Activated naive CD8-positive, alpha-beta T cell treated with anti-CD3 and anti-CD28 coated beads for 36 hours (primary cell): ENCODE measurements at places on chromosomes 1 and 21. TPM values are rescaled to one million over a fixed set of nuclear protein-coding genes. Genes with fewer than 3 reads are reported as not detected.

DNA sequence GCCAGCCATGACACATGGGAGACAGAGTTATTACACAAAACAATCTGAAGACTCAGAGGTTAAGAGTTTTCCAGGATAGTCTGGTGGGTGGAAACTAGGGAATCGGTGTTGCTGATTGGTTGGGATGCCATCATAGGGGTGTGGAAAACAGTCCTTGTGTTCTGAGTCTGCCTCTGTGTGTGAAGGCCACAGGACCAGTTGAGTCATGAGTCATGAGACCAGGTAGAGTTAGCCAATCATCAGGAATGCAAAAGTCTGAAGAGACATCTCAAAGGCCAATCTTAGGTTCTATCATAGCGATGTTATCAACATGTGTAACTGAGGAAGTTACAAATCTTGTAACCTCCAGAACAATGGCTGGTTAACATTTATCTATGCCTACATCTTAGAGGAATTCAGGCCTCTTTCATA, 49.7 kb upstream of the NEK7 start:
- H3K36me3 ChIP-seq, result no peaks in the 10 kb centered on the region
- H3K4me1 ChIP-seq, result peaks cover 12% of the 10 kb centered on the region
- H3K27ac ChIP-seq, result no peak overlapping the region

GRCh38 chr1:229859026-229859425, 208.0 kb upstream of the GALNT2 start:
- peaks cover 11% of the 10 kb centered on the region for H3K4me1 ChIP-seq
- DNase-seq, result no peak
- no peaks in the 10 kb centered on the region for H3K36me3 ChIP-seq
- H3K27ac ChIP-seq, result no peak overlapping the region
- no peaks in the 10 kb centered on the region for H3K27me3 ChIP-seq

- peak overlapping the region; percentile 58 for H3K4me3 ChIP-seq
- peak overlapping the region; percentile 87 for H3K27ac ChIP-seq
- peak; percentile 79 for DNase-seq
- peaks cover 42% of the 10 kb centered on the region for H3K4me1 ChIP-seq
Observed at GRCh38 chr1:247407180-247407616, 8.8 kb upstream of the NLRP3 start.

- DNase-seq, result no peak
- H3K27ac ChIP-seq, result no peak overlapping the region
- no peak overlapping the region for H3K4me3 ChIP-seq
- H3K27me3 ChIP-seq, result no peaks in the 10 kb centered on the region
Observed at GRCh38 chr1:150836129-150836773, 28.2 kb upstream of the CTSK start.

GRCh38 chr1:6958407-6959030, 173.3 kb downstream of the CAMTA1 start:
- no peak for DNase-seq
- peaks cover 8% of the 10 kb centered on the region for H3K4me1 ChIP-seq
- no peak overlapping the region for H3K4me3 ChIP-seq
- H3K27ac ChIP-seq, result no peak overlapping the region
- peaks cover 19% of the 10 kb centered on the region for H3K27me3 ChIP-seq

DNA sequence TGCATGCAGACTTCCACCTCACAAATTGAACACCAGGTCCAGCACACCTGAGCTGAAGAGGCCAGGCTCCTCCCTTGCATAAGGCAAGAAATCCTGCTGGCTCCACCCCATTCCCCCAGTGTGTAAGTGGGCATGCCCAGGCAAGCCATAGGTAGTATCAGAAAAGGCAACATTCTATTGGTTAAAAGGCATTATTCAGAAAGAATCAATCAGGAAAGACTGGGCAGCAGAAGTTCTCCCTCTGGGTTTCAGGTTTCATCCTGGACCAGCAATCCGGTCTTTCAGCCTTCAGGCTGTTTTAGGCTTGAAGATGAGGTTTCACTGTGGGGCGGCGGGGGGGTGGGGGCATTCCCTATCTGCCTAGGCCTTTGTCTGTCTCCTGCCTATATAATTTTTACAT, 42.0 kb upstream of the LHX8 start:
- no peaks in the 10 kb centered on the region for H3K36me3 ChIP-seq
- no peaks in the 10 kb centered on the region for H3K27me3 ChIP-seq
- no peak for DNase-seq
- H3K27ac ChIP-seq, result no peak overlapping the region
- no peaks in the 10 kb centered on the region for H3K4me1 ChIP-seq

- no peaks in the 10 kb centered on the region for H3K4me1 ChIP-seq
- DNase-seq, result no peak
- no peak overlapping the region for H3K27ac ChIP-seq
Observed at GRCh38 chr1:2343023-2343935, 48.1 kb downstream of the MORN1 start.

DNA sequence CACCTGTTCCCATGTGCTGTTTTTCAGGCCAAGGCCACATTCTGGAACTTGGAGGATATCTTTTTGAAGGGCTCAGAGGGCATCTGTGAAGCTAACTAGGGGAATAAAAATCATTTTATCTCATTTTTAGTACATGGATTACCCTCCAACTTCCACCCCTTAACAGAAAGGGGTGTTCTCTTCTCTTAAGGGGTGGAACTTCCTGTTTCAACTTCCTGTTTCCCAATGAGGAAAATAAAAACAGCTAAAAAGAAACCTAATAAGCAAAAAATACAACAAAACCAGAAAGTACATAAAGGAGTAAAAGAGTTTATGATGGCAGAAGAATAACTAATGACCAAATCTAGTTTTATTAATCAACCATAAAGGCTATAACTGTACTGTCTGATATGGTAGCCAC, 24.8 kb upstream of the SLC22A15 start:
- no peak overlapping the region for H3K4me3 ChIP-seq
- H3K4me1 ChIP-seq, result peaks cover 3% of the 10 kb centered on the region
- H3K36me3 ChIP-seq, result no peaks in the 10 kb centered on the region
- DNase-seq, result no peak

GRCh38 chr1:107877092-107877491, 87.9 kb downstream of the VAV3 start:
- H3K4me3 ChIP-seq, result no peak overlapping the region
- peaks cover 39% of the 10 kb centered on the region for H3K4me1 ChIP-seq
- peaks cover 18% of the 10 kb centered on the region for H3K36me3 ChIP-seq
- no peak for DNase-seq

- H3K27me3 ChIP-seq, result no peaks in the 10 kb centered on the region
- peak overlapping the region; percentile 98 for H3K27ac ChIP-seq
- peaks cover 67% of the 10 kb centered on the region for H3K36me3 ChIP-seq
- H3K4me1 ChIP-seq, result peaks cover 84% of the 10 kb centered on the region
Observed at GRCh38 chr21:14482165-14482564, 64.0 kb downstream of the SAMSN1 start.

DNA sequence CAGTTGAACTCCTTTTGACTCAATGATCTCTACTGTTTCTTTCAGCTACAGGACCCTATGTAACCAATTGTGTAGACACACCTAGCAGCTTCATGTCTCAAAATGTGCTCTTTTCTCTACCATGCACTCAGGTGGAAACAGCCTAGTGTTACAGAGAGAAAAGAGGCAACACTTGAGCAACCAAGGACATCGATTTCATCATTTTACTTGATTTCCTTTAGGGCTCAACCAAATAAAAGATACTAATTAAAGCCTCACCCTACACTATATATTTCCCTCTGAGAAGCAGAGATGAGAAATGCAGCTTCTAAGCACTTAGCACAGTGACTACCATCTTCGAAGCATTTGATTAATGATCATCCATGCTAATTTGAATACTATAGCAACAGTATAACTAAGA, 55.1 kb downstream of the PTGER3 start:
- H3K27ac ChIP-seq, result no peak overlapping the region
- H3K36me3 ChIP-seq, result no peaks in the 10 kb centered on the region
- no peak overlapping the region for H3K4me3 ChIP-seq
- H3K4me1 ChIP-seq, result peaks cover 2% of the 10 kb centered on the region
- peaks cover 3% of the 10 kb centered on the region for H3K27me3 ChIP-seq

- no peak overlapping the region for H3K4me3 ChIP-seq
- DNase-seq, result no peak
- H3K27ac ChIP-seq, result no peak overlapping the region
- H3K4me1 ChIP-seq, result no peaks in the 10 kb centered on the region
Observed at GRCh38 chr1:216902669-216903381, 179.6 kb upstream of the ESRRG start.

- H3K27me3 ChIP-seq, result no peaks in the 10 kb centered on the region
- H3K36me3 ChIP-seq, result no peaks in the 10 kb centered on the region
- H3K4me1 ChIP-seq, result no peaks in the 10 kb centered on the region
- no peak overlapping the region for H3K27ac ChIP-seq
Observed at GRCh38 chr1:96144636-96145035, 576.9 kb upstream of the PTBP2 start.

- peaks cover 8% of the 10 kb centered on the region for H3K4me1 ChIP-seq
- peaks cover 50% of the 10 kb centered on the region for H3K36me3 ChIP-seq
- H3K4me3 ChIP-seq, result no peak overlapping the region
- DNase-seq, result no peak
- H3K27ac ChIP-seq, result no peak overlapping the region
- no peaks in the 10 kb centered on the region for H3K27me3 ChIP-seq
Observed at GRCh38 chr1:180407051-180407450, 95.3 kb downstream of the ACBD6 start.

GRCh38 chr1:59560807-59561450, 253.8 kb upstream of the HOOK1 start:
- H3K4me1 ChIP-seq, result peaks cover 7% of the 10 kb centered on the region
- H3K27ac ChIP-seq, result no peak overlapping the region
- no peak for DNase-seq
- no peak overlapping the region for H3K4me3 ChIP-seq
- H3K36me3 ChIP-seq, result peaks cover 32% of the 10 kb centered on the region

GRCh38 chr1:87194271-87194774, 134.4 kb upstream of the LMO4 start:
- no peak overlapping the region for H3K4me3 ChIP-seq
- no peaks in the 10 kb centered on the region for H3K4me1 ChIP-seq
- H3K36me3 ChIP-seq, result no peaks in the 10 kb centered on the region
- peaks cover 20% of the 10 kb centered on the region for H3K27me3 ChIP-seq
- H3K27ac ChIP-seq, result no peak overlapping the region

- peak; percentile 43 for DNase-seq
- peak overlapping the region; percentile 97 for H3K27ac ChIP-seq
- peaks cover 53% of the 10 kb centered on the region for H3K4me1 ChIP-seq
- peak overlapping the region; percentile 89 for H3K4me3 ChIP-seq
- peaks cover 12% of the 10 kb centered on the region for H3K36me3 ChIP-seq
Observed at GRCh38 chr21:37367703-37368540, 1.3 kb downstream of the DYRK1A start.

- H3K36me3 ChIP-seq, result no peaks in the 10 kb centered on the region
- no peak overlapping the region for H3K27ac ChIP-seq
- H3K27me3 ChIP-seq, result no peaks in the 10 kb centered on the region
- no peak overlapping the region for H3K4me3 ChIP-seq
- H3K4me1 ChIP-seq, result no peaks in the 10 kb centered on the region
- no peak for DNase-seq
Observed at GRCh38 chr1:3471356-3472087, 17.1 kb downstream of the ARHGEF16 start.

- DNase-seq, result no peak
- H3K36me3 ChIP-seq, result no peaks in the 10 kb centered on the region
- H3K4me3 ChIP-seq, result no peak overlapping the region
- peaks cover 14% of the 10 kb centered on the region for H3K27me3 ChIP-seq
- H3K27ac ChIP-seq, result no peak overlapping the region
Observed at GRCh38 chr1:24007079-24007478, 27.0 kb upstream of the SRSF10 start.

GRCh38 chr1:60137406-60137805, 63.8 kb upstream of the C1orf87 start:
- H3K27me3 ChIP-seq, result no peaks in the 10 kb centered on the region
- no peak overlapping the region for H3K4me3 ChIP-seq
- DNase-seq, result no peak
- H3K4me1 ChIP-seq, result peaks cover 8% of the 10 kb centered on the region

DNA sequence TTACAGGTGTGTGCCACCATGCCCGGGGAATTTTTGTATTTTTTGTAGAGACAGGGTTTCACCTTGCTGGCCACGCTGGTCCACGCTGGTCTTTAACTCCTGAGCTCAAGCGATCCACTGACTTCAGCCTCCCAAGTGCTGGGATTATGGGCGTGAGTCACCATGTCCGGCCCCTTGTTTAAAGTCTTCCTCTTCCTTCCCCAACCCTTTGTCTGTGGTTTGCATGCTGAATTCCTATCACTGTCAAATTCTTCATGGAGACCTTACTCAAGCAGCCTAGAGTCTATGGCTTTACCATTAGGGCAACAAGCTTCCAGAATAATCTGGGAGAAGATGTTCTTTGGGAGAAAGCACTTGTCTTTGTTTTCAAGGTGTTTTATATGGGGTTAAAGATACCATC, 34.7 kb downstream of the B3GALT5 start:
- no peak overlapping the region for H3K27ac ChIP-seq
- no peak overlapping the region for H3K4me3 ChIP-seq
- peaks cover 13% of the 10 kb centered on the region for H3K27me3 ChIP-seq
- no peaks in the 10 kb centered on the region for H3K4me1 ChIP-seq
- DNase-seq, result no peak

DNA sequence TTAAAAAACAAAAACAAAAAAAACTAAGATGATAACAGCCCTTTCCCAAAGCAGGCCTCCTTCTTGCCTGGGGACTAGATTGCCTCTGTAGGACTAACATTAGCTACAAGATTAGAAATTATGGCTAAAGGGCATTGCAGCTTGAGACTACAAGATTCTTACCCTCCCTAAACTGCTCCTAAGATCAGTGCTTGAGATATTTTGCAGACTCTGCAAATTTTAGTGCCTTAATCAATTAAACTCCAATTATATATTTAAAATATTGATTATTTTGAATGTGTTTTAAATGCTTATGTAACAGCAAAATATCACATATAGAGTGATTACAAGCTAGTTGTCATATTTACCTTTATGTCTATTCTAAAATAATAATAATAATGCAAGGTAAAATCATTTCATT, 47.4 kb upstream of the SLC5A9 start:
- no peaks in the 10 kb centered on the region for H3K4me1 ChIP-seq
- peaks cover 33% of the 10 kb centered on the region for H3K27me3 ChIP-seq
- H3K36me3 ChIP-seq, result no peaks in the 10 kb centered on the region
- H3K27ac ChIP-seq, result no peak overlapping the region
- no peak for DNase-seq

GRCh38 chr1:160741092-160741501, 2.0 kb downstream of the SLAMF7 start:
- no peak for DNase-seq
- peak overlapping the region; percentile 89 for H3K4me3 ChIP-seq
- H3K27ac ChIP-seq, result peak overlapping the region; percentile 94
- peaks cover 74% of the 10 kb centered on the region for H3K4me1 ChIP-seq
- peaks cover 80% of the 10 kb centered on the region for H3K36me3 ChIP-seq
- no peaks in the 10 kb centered on the region for H3K27me3 ChIP-seq

FAM110D gene
- total RNA-seq, result not detected

S100A5 gene
- total RNA-seq, result 1.6 TPM

COL16A1 gene
- total RNA-seq, result 0.36 TPM

UFC1 gene
- 92.8 TPM for total RNA-seq

CD101 gene
- 0.47 TPM for total RNA-seq

CBS gene
- total RNA-seq, result 29.6 TPM
